Ureter (tissue), 1 donor: ENCODE measurements at places on chromosomes 2 and 18. TPM values are rescaled to one million over a fixed set of nuclear protein-coding genes. Genes with fewer than 3 reads are reported as not detected.

- DNase-seq, result peak; percentile 44
These were observed 115.2 kb downstream of the MYO5B start for GRCh38 chr18:50079571-50080295.

GRCh38 chr18:23340661-23341060 is 112.4 kb upstream of the RIOK3 start:
- DNase-seq, result no peak

- DNase-seq, result peak; percentile 87
These were observed 529 bp downstream of the SEMA4C start for GRCh38 chr2:96869281-96869821.

- no peak for DNase-seq
These were observed 245.8 kb downstream of the TMX3 start for GRCh38 chr18:68469049-68469625.

DNA sequence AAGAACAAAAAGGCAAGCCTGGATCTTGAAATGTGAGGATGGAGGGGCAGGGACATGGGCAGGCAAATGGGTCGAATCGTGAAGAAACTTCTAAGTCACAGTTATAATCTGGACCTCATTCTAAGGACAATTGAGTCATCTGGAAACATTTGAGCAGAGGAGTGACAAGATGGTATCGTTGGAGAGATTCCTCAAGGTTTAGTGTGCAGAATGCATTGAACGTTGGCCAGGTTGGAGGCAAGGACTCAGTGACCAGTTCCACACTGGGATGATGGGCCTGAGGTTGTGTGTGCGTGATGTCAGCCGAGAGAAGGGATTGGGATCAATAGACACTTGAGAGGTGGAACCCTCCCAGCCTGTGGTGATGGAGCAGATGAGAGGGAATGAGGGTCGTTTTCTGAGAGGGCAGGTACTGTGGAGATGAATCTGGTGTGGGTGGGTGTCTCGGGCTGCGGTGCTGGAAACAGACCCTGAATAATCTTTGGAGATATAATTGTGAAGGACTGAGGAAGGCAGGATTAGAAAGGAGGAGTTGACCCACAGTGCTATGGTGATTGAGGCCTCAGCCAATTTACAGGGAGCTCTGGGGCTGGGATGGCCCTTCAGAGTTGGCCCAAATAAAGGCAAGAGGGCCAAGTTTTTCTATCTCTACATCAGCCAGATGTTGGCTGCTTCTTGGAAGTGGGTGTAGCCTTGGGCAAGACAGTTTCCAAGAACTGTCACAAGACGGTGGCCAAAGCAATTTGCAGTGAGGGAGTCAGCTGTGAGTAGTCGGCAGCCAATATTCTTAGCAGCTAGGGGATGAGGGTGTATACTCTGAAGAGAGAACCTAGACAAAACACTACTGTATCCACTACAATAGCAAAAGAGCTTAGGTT is 5.8 kb upstream of the ZNF532 start:
- DNase-seq, result peak; percentile 75

GRCh38 chr2:108553209-108553919 is 19.1 kb downstream of the LIMS1 start:
- DNase-seq, result no peak

DNA sequence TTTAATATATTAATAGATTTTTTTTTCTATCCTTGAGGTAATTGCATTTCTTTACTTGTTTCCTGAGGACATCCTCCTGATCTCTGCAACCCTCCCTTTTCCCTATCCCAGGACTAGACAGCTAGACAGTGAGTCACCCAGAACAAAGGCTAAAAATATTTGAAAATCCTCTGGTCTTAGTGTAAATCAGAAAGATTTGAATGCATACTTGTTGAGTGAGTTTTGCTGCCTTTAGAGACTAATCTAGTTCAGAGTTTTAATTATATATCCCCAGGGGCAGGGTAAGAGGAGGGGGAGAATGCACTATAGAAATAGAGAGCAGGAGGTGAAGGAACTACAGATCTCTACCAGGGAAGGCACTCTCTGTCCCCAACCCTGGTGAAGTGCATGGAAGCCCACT is 202.3 kb upstream of the TCF4 start:
- DNase-seq, result no peak

DNA sequence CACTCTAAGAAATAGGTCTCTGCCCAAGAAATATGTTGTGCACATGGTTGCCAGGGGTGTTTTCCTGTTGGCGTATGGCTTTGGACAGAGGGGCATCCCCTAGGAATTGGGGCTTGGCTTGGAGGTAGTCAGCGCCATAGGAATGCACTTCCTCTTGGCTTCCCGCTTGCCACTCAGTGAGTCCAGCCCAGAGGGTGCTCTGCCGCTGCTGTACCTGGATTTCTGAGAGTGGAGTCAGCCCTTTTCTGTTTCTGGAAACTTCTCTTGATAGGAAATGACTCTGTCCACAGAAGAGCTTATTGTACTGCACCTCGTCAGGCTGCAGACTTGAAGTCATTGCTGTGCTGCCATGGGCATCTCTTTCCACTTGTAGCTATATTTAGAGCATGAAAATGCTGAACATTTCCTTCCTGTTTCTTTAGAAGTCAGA is 116.7 kb upstream of the MGAT5 start:
- no peak for DNase-seq

- no peak for DNase-seq
These were observed 123.5 kb upstream of the BOD1L2 start for GRCh38 chr18:57023275-57023882.

DNA sequence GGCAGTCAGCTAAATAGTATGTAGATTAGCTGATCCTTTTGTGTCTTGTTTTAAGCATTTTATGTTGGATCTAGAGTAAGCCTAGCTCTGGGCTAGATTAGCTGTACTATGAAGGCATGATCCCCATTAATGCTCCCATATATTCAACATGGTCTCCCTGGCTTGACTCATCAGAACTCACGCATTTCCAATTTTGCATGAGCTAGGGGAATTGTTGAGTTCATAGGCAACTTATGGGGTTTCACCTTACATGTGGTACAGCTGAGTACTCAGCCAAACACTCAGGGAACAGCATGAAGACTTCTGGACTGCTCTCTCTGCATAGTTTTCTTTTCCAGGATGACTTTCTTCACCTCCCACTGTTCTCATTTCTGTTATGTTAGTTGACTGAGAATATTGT is 248.2 kb downstream of the TMX3 start:
- DNase-seq, result no peak

- DNase-seq, result no peak
These were observed 299.4 kb downstream of the EPHA4 start for GRCh38 chr2:221272729-221273128.

- no peak for DNase-seq
These were observed 114.7 kb upstream of the CXCR4 start for GRCh38 chr2:136232456-136233172.

- DNase-seq, result no peak
These were observed 104.3 kb downstream of the KYNU start for GRCh38 chr2:142981756-142982155.

GRCh38 chr18:26487437-26487836 is 60.9 kb downstream of the KCTD1 start:
- DNase-seq, result no peak

- no peak for DNase-seq
These were observed 76.4 kb upstream of the TTC39C start for GRCh38 chr18:23938043-23938756.

- DNase-seq, result no peak
These were observed 4.9 kb downstream of the DARS1 start for GRCh38 chr2:135980434-135981079.

DNA sequence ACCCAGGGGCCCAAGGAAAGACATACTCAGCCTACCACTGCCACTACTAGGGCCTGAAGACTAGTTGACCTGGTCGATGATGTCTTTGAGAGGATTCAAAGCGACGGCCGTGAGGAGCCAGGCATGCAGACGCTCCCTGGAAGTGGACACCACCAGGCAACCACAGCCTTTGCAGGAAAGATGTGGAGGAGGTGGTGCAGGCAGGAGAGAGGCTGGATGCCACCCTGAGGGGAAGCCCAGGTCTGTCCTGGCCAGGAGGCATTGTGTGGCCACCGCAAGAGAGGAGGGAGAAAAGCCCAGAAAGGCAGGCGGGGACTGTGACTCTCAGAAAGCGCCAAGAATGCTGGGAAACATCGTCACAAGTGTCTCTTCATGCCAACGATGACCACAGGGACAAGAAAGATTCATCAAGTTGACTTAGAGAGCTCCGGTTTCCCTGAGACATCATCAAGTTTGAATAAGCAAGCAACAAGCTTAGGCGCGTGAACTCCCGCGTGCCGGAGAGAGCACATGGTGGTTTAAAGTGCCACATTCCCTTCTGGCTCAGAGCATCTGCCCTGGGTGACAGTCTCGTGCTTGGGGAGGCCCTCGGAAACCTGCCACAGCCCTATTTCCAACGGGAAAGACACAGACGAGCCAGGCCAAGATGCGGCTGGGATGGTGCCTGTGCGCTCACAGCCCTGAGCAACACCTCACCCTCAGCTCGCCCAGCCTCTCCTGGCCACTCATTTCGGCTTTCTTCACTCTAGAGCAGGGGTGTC is 464.5 kb upstream of the SALL3 start:
- DNase-seq, result peak; percentile 17

DNA sequence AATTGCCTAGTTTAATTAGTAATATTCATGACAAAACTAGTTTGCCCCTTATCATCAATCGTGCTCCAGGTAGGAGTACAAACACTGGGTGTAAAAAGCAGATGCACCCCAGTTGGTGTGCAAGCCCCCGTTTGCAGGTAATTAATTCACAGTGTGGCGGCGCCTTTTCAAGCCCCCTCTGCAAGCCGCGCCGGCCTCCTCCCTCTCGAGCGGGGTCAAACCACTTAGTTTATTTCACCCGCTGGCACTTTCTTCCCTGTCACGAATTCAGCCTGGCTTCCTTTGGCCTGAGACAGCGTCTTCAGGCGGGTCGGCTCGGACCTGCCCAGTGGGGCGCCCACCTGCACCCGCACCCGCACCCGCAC is 64.7 kb upstream of the MAPRE2 start:
- peak; percentile 44 for DNase-seq

- no peak for DNase-seq
These were observed 906 bp downstream of the IKZF2 start for GRCh38 chr2:213150315-213151097.

- no peak for DNase-seq
These were observed 26.9 kb upstream of the ATP9B start for GRCh38 chr18:79042276-79042675.

- no peak for DNase-seq
These were observed 84.8 kb upstream of the RASGRP3 start for GRCh38 chr2:33391529-33392255.

DNA sequence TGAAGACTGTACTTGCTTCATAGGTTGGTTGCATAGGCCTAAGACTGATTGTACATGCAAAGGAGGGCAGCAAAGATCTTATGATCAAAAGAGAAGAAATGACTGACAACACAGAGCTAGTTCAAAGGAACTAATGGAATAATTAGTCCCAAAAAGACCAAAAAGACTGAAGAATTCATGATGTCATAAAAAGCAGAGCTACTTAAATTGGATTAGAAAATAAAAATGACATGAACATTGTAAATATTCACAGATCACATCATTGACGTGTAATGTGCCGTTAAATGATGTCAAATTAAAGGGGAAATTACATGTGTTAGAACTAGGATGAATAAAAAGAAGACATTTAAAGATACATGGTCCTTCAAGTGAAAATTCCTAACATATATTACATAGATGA is 616.8 kb downstream of the NR4A2 start:
- DNase-seq, result no peak

DNA sequence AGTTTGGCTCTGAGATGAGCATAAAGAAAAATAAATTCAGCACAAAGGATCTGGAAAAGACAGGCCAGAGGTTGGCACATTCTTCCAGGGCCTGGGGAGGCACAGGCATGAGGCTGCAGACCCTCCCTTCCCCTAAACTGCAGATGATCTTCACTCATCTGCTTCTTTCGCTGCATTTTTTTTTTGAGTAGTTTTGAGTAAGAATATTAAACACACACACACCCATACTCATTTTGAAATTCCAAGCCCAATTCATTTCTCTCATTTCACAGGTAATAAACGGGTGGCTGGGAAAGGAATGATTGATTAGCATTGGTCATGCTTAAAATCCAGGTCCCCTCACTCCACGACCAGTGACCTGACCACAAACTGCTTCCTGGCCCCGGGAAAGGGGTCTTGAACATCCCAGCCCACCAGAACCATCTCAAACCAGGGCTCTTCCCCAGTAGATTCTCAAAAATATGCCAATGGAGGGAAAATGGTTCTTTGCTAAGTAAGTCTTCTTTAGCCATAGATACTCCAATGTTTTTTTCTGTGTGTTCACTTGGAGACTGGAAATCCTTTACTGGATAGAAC is 219.6 kb downstream of the ANAPC1 start:
- peak; percentile 8 for DNase-seq

DNA sequence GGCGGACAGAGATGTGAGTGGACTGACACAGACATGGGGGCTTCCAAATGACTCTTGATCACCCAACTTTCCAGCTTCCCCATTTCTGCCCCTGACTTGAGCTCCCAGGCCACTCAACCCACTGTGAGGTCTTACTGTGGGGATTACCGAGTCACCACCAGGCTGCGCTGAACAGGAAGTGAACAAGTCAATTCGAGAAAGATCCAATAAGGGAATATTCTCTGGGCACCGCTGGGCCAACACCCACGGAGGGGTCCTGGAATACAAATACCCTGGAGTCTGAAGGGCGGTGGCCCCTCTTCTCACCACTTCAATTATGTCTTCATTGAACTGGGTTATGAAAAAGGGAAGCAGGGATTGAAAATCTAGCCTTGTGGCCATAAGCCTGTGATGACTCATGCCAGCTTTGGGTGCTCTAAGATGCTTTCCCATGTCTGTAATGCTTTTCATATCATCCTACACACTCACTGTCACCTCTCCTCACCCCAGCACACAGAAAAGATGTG is 37.7 kb downstream of the BCL11A start:
- DNase-seq, result no peak

- DNase-seq, result peak; percentile 67
These were observed 24.4 kb downstream of the NFE2L2 start for GRCh38 chr2:177239932-177240630.

DNA sequence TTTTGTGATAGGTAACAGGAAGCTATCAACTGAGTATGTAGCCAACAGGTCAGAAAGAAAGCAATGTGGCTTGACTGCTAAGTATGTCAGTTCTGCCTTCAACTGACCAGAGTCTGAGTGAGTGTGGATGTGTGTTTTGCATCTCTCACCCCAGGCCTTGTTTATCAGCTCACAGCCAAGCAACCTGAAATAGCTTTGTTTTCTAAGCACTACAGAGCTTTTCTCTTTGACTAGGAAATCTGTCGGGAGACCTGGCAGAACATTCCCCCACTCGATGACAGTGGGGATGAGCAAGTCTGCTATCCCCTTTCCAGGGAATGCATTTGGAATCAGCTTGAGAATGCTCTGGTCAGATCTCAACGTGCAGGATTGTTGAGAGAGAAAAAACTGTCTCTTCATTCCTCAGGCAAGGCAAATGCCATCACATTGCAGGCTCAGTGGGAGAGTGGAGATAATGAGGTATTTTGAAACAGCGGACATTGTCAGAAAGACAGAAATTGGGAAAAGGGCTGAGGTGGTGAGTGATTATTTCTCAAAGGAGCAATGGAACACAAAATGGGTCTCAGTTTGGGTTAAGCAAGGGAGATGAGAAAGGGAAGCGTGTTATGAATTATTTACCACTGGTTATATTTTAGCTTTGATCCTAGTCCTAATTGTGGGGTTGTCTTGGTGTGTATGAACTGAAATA is 233.8 kb upstream of the PIK3C3 start:
- no peak for DNase-seq

Gene PARD6G
- total RNA-seq, result 26.4 TPM

Gene VWA3B
- 1.7 TPM for total RNA-seq

Gene CCDC85A
- total RNA-seq, result 1.5 TPM

Gene IL36RN
- not detected for total RNA-seq

Gene TCF23
- total RNA-seq, result 0.42 TPM

Gene RAD51AP2
- not detected for total RNA-seq

Gene SCG2
- 0.39 TPM for total RNA-seq

Gene UGT1A10
- 3.0 TPM for total RNA-seq

Gene CCL20
- 2.3 TPM for total RNA-seq

Gene OR6B2
- not detected for total RNA-seq

Gene L3MBTL4
- total RNA-seq, result 8.5 TPM
